ENCODE measurements at places on chromosomes 4 and X. TPM values are rescaled to one million over a fixed set of nuclear protein-coding genes. Genes with fewer than 3 reads are reported as not detected.

The SPANXN3 gene
- total RNA-seq = not detected

The HTN1 gene
- not detected for total RNA-seq

The AFF1 gene
- total RNA-seq = 56.8 TPM

DNA sequence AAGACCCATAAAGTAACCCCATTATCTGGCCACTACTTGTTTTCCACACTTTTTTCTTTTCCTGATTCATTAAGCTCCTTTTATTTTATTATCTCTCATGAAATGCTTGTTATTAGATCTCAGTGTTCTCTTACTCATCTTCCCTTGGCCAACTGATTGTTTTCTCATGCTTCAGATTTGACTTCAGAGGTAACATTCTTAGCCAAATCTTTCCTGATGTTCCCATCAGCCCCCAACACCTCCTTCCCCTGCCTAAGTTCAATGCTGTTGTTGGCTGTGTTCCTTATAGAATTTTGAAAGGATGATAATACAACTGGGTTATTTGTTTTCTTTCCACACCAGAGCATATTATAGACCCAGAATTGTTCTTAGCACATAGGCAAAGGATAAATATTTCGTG lies 75.6 kb downstream of the BMPR1B start:
- no peak for DNase-seq

- no peak for DNase-seq
Measured at GRCh38 chrX:119230850-119231249, 5.2 kb upstream of the PGRMC1 start.

DNA sequence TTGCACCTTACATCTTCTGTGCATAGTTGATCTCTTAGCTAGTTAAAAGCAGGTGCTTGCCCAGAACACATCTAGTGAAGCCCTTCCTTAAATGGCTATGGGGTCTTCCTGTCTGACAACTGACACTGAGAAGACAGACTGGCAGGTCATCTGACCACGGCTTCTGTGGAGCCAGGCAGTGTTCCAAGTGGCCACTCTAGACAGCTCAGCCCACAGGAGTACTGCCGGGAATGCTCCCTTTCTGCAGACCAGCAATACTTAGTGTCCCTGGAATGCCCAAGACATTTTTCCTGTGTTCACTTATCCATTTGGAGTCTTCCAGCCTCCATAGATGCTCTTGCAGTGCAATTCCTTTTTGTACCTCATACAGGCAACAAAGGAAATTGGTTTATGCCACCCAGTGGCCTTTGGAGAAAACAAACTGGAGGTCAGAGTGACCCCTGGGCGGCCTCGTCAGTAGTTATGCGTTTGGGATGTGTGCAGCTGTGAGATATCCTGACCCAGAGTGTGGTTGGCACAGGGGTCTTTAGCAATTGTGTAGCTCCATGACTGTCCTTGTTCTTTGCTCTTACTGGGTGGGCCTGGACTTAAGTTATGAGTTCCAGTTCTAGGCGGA lies 335.5 kb downstream of the ARHGAP10 start:
- DNase-seq = no peak

- DNase-seq = no peak
Measured at GRCh38 chr4:5524446-5525299, 183.7 kb downstream of the EVC2 start.

- no peak for DNase-seq
Measured at GRCh38 chr4:18285357-18285756, 263.8 kb upstream of the LCORL start.
